NCI-H510A treated with DMSO at 0.1 percent for 48 hours (cell line): ENCODE measurements at places on chromosomes 16 and 17.

DNA sequence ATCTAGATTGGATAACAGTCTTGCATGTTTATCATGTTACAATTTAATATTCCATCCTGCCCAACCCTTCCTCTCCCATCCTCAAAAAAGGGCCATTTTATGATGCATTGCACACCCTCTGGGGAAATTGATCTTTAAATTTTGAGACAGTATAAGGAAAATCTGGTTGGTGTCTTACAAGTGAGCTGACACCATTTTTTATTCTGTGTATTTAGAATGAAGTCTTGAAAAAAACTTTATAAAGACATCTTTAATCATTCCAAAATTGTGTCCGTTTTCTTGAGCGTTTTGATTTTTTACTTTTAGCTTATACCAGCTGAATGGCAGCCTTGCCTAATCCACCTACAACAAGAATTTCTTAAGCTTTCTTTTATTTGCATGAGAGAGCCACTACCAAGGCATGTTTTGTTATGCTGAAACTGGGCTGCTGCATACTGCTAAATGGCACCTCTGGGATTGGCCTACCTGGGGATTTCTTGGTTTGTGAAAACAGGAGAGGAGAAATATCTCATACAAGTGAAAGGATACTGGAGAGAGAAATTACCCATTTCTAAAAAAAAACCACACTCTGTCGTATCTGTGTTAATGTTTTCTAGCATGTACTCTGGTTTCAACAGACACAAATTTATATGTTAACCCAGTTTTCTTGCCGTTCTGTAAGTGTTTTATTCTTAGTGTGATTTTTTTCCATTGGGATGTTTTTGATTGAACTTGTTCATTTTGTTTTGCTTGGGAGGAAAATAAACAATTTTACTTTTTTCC, 52.2 kb downstream of the TUBD1 start:
- peak; percentile 66 for DNase-seq

- DNase-seq: no peak
Measured at GRCh38 chr16:81349608-81350305, 35.0 kb downstream of the GAN start.

- no peak for DNase-seq
Measured at GRCh38 chr16:1887711-1888354, 15.9 kb upstream of the MEIOB start.

DNA sequence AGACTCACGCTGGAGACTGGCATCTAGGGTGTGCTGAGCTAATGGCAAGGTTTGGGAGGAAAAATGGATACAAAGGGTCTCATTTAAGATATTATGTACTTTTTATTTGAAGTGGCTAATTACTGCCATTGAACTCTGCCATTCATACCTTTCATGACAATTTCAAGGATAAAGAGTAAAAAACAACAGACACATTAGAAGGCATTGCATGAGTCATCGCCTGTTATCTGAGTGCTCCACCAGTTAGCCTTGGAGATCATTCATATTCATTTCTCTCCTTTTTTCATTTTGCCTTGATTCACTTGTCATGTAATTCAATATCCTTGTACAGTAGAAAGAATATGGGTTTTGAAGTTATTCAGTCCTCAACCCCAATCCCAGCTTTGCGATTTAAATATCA, 109.5 kb downstream of the CDH8 start:
- no peak for DNase-seq

- no peak for DNase-seq
Measured at GRCh38 chr17:17942846-17943245, 29.4 kb downstream of the TOM1L2 start.

DNA sequence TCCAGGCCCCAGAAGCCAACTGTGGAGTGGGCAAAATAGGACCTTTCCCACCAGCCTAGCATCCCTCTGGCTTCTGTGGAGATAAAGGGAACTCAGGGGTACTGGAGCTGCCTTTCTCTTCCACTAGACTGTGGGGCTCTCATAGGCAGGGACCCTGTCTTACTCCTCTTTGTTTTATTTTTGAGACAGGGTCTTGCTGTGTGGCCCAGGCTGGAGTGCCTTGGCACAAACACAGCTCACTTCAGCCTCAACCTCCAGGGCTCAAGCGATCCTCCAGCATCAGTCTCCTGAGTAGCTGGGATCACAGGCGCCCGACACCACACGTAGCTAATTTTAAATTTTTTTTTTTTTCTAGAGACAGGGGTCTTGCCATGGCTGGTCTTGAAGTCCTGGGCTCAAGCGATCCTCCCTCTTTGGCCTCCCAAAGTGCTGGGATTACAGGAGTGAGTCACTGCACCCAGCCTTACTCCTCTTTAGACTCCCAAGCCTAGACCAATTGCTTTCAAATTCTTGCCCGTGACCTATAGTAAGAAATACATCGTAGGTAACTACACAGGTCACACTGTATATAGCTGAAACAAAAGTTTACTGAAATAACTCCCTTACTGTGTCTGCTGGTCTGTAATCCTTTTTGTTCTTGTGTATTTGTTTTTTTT, 2.6 kb downstream of the RAI1 start:
- DNase-seq: no peak

DNA sequence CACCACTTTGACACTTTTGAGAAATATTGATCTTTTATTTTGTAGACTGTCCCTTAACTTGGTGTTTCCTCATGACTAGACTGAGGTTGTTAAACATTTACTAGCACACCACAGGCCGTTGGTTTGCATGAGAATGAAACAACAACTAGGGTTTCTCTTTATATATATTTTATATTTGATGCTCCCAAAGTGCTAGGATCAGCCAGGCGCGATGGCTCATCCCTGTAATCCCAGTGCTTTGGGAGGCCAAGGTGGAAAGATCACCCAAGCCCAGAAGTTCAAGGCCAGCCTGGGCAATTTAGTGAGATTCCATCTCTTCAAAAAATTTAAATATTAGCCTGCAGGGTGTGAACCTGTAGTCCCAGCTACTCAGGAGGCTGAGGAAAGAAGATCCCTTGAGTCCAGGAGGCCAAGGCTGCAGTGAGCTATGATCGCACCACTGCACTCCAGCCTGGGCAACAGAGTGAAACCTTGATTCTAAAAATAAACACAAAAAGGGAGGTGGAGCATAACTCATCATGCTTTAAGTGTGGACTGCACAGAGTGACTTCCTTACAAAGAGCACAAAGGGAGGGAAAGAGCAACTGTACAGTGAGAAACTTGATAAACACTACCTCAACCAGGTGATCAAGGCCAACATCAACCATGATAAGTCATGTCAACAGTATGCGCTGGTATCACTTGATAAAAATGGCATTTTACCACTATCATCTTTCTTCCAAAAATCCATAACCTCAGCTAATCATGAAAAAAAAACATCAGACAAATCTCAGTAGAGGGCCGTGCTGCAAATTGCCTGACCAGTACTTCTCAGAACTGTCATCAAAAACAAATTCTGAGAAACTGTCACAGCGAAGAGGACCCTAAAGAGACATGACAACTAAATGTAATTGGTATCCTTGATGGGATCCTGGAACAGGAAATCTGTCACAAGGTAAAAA, 72.8 kb upstream of the ATF7IP2 start:
- DNase-seq: no peak
